ENCODE measurements at places on chromosomes 3 and 15.

GRCh38 chr3:127424766-127425504, 137.1 kb upstream of the PRR20G start:
- DNase-seq: no peak

DNA sequence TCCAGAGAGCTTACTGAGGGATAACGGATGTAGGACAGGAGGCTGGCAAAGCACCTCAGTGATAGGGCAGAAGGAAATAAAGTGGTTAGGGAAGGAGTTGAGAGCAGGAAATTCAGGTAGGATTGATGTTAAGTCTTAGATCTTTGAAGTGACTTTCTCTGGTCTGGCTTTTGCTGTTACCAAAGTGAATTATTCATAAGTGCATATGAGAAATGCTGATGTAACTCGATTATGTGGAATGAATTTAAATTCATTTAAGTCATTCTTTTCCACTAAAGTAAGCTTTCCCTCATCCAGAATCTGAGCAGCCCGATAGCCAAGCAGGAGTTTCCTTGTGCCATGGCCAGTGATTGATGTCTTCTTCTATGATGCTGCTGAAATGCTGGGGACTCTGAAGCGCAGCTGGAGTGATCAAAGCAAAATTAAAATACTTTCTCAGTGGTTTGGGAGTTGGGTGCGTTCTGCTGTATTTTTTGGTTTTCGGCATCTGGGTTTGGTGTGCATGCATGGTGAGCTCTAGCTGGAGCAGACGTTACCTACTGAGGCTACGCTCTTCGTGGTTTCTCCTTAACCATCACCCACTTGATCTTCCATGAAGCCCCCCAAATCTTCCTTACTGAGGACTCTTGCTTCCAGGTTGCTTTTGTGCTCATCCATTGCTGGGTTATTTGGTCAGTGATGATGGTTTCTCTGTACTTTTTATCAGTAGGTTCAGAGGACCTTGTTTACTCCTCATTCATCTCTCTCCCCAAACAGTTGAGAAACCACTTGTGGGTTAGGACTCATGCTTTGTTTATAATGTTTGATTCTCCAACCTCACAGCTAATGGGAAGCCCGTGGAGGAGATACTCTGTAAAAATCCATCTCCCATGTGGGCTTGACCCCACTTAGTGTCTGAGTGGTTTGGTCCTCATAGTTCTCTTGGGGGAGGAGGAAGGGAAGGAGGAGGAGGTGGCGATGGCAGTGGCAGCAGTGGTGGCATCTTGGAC, 72.5 kb downstream of the IGF1R start:
- DNase-seq: no peak

DNA sequence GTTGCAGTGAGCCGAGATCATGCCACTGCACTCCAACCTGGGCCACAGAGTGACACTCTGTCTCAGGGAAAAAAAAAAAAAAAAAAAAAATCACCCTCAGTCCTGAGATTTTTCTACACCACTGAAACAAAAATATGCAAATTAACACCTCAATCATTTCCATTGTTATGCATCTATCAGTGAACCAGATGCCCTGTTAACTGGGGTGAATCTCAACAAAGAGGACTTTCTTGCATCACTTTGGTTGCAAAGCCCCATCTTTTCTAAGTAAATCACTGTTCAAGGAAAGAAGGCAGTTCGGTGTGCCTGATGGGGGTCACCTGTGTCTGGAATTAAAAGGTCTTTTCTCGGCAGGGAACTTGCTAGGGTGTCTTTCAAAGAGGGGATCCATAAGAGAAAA, 421.6 kb downstream of the EPHB1 start:
- no peak for DNase-seq

DNA sequence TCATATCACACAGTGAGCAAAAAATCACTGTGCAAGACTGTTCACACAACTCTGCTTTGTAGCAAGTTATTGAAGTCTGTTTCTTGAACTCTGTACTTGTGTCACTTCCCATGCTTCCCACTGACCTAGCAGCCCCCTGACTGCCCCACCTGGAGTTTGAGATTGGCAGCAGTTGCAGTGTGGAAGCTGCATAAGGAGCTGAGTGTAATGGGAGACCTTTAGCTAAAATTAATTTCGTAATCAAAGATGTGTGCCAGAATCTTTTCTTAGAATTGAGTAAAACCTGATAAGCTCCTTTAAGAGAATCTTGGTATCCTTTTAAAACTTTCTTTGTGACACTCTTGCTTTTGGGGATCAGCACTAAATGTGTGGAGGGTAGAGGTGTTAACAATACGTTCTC, 42.8 kb downstream of the NKIRAS1 start:
- no peak for DNase-seq

DNA sequence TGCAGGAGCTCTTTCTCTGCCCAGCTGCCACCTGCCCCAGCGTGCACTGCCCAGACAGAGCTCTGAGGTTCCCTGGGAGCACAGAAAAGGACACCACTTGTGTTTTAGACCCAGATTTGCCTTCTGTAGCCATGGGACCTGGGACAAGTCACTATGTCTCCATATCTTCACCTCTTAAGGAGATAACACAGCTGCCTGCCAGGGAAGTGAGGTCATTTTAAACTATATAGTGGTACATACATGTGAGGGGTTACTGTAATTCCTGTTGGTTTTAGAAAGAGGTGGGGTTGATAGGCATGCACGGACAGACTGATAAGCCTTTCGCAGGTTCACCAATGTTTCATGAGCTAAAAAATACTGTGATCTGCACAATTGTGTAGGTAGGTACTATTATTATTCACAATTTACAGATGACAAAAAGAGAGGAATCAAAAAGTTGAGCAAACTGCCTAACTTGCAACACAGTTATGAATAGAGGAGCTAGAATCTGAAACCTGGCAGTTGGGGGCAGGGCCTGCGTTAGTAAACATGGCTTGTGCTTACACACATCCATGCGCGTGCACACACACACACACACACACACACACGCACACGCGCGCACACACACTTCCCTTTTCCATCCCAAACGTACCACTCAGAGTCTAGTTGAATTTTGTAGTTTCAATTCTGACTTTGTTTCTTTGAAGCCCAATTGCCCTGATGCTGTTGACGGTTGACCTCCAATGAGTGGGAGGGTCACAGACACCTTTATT, 193.6 kb downstream of the FAM43A start:
- DNase-seq: no peak

GRCh38 chr3:113560831-113561623, 28.7 kb downstream of the SIDT1 start:
- no peak for DNase-seq

DNA sequence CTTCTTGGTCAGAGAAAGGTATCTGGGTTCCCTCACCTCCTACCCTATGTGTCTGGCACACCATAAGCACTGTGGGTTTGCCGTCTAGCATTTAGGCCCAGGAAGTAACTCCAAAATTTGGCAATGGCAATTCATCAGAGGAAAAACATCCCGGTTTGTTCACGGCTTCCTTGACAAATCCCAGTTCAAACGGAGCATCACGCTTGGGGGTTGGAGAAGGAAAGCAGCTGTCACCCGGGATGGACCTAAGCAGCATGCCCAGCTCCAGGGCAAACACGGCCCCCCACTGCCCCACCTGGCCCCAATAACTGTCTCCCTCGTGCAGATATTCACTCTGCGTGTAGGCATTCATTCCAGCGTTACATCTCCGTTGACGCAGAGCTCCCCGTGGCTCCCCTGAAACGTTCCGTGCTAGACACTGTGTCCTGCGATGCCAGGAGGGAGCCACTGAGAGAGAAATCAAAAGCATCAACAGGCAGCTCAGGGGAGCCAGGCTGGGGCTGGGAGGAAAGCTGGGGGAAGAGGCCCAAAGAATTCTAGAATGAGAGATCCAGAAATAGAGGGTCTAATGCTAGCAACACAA, 41.4 kb downstream of the NTRK3 start:
- DNase-seq: no peak

Measured in hypothalamus (tissue), 51 donors.